ENCODE measurements at places on chromosomes 1 and 21.

DNA sequence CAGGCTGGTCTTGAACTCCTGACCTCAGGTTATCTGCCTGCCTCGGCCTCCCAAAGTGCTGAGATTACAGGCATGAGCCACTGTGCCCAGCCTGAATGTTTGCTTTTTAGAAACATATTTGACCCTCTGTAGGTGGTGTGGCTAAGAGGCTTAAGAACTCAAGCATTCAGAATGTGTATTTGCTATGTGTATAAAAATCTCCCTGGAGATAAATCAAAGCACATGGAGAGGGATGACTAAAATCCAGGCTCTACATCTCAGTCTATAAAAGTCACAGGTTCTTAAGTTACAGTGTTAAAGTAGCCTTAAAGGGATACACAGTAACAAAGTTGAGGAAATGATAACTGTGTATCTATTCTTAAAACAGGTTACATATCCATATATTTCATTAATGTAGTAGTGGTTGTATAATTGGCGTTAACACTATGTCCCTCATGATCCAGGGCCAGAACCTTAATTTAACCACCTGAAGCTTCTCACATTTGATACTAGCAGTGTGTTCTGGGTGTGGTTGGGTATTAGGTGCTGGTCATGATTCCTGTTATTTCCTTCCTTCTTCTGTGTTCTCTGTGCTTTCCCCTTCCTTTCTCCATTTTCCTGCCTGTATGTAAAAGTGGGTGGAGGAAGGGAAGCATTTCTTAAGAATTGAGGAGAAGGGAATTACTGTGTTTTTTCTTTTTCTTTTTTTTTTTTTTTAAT is 16.2 kb downstream of the GIPC2 start:
- no peak for DNase-seq

GRCh38 chr1:57470036-57470435 is 46.2 kb upstream of the DAB1 start:
- DNase-seq, result no peak

DNA sequence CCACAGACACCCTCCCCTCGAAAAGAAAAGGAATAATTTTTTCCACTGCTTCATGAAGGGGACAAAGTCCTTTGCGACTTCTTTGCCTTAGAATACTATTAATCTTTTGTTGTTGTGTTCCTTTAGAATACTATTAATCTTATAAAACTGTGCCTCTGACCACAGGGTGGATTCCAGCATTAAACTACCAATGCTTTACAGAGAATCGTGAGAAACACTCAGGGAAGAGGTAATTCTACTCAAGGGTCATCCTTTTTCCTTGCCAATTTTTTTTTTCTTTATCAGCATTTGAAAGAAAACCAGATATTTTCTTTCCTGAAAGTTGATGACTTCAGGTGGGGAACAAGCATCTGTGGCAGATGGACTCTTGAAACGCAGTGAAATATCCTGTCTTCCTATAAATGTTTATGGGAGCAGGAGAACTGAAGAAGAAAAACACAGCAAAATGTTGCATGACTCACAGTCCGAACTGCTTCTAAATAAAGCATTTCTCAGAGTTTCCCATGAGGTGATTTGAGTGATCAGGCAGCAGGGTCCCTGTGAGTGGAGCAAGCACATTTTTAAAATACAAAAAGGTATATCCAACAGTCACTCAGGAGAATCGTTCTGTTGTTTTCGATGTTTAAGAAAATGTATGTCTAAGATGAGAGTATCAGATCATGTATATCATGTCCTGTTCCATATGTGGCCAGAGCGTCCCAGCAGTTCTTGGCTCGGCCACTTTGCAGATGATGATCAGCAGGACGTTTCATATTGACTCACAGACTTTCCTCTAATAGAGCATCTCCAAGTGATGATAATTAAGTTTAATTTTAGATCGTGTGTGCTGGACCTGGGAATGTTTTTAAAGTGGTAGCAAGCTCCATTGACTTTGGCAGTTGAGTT is 154.2 kb upstream of the RUNX1 start:
- DNase-seq, result no peak

DNA sequence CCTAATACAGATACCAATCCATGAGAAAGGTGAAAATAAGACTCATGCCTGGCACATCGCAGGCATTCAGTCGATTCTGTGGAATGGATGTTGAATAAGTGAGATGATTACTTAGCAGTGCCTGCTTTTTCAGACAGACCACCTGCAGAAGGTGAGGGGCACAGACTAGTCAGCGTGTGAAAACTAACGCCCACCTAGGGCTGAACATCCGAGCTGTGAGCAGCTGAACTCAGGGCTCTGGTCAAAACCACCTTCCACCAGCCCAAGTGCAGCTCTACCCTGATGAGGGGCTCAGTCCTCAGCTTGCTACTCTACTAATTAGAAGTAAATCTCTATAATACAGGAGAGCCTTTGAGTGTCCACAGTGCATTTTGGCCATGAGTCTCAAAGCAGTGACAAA is 32.5 kb downstream of the LMX1A start:
- no peak for DNase-seq

DNA sequence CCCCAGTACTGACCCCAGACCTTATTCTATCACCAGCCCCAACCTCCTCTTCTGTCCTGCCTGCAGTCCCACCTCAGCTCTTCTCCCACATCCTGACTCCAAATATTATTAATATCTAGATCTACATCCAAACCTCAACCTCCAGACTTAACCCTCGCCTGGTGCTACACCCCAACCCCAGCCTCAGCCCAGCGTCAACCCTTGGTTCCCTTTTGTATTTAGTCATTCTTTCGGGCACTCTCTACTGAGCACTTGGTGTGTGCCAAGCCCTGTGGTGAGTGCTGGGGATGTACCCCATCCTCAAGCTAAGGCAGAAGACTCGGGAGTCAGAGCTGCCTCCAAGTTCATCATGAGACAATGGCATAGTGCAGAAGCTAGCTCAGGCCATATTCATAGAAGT is 1.1 kb downstream of the SHISAL2A start:
- peak; percentile 9 for DNase-seq

DNA sequence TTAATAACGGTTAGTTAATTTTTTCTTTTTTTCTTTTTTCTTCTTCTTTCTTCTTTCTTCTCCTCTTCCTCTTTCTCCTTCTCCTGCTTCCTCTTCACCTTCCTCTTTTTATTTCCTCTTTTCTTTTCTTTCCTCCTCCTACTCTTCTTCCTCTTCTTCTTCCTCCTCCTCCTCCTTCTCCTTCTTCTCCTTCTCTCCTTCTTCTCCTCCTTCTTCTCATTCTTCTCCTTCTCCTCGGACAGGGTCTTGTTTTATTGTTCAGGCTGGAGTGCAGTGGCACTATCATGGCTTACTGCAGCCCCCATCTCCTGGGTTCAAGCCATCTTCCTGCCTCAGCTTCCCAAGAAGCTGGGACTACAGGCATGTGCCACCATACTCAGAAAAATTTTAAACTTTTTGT is 13.4 kb upstream of the ACBD3 start:
- DNase-seq, result no peak

GRCh38 chr1:48576565-48576964 is 104.6 kb upstream of the SPATA6 start:
- no peak for DNase-seq

DNA sequence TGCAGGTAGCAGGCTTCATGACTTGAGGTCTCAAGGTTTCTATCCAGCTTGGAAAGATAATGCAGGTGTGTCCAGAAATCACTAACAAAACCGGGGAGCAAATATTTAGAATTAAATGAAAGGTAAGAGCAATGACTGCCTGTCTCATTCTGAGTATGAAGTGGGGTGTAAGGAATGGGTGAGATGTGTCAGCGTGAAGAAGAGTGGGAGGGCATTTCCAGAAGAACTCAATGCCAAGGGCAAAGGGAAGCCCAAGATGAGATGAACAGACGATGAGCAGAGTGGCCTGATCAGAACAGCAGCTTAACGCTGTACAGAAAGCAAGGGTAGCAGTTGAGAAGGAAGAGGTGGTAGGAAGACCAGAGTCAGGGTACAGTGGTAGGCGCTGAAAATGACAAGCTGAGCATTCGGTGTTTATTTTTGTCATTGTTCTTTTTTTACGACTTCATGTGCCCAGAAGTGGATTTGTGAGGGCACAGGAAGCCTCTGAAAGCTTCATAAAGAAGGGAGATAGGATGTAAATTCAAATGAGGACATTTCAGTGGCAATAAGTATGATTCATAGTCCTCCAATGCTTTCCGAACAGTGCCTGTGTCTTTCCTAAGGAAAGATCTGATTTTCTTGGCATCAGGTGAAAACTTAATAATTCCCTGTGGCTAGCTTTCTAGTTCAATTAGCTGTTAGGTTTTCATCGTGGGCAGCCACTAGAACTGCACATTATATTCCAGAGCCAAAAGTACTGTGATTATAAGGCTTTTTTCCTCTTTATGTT is 190.5 kb downstream of the APP start:
- no peak for DNase-seq

DNA sequence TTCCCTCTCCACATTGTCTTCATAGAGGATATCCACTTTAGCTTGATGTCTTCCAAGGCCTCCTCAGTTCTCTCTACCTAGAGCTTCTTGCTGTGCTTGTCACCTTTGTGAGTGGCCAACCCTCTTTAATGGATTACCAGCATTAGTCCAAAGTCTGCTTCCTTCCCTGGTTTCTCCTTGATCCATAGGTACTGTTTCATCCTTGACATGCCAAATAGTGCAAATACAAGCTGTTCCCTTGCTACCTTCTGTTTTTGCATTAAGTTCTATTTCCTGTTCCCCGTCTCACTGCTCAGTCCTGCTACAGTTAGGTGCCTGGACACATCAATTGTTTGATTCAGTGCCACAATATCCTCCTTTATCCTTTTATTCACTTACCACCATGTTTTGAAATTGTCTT is 19.2 kb downstream of the MAST2 start:
- DNase-seq, result no peak

DNA sequence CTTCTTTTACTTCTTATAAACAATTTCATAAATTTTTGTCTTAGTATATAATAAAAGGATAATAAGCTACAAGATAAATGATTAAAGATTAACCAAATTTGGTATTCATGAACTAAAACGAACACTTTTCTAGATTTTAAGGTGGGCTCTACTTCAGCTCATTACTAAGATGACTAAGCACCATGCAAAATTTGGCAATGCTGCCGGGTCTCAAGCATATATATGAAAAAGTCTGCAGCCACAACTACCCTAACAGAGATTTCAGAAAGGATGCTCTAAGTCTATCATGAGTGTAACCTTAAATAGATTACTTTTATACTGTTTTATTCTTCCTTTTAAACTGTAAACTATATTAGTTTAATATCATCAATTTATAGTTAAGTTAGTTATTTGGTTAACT is 47.8 kb downstream of the BRWD1 start:
- DNase-seq, result no peak

DNA sequence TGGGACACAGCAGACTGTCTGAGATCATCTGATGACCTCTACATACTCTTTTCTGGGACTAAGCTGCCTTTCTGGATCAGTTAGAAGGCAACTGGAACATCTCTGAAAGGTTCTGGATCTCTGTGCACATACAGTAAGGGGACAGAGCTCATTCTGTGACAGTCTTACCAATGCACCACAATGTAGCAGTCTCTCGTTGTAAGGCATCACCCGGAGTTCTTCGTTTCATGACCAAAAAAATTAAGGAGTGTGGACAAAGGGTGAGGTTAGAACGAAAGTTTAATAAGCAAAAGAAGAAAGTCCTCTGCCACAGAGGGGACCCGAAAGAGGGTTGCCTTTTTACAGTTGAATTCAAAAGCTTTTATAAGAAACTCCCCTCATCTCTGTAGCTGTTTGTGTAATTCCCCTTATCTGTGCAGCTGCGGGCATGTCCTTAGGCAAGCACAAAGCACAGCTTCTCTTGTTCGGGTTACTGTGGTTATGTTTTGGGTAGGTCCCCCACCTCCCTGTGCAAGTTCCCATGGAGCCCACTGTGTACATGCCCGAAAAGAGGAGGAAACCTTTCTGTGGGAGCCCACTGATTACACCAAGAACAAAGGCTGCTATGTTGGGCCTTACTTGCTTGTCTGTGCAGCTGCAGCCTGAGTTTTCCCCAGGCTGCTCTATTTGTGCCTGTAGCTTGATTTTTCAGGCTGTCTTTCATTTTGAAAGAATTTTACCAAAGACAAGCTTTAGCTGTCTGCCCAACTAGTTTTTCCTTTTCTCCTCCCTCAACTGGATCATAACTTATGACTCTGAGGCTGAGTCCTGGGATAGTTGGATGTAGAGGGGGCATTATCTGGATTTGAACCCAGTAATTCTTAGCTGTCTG is 53.1 kb upstream of the CACNA1E start:
- no peak for DNase-seq

- DNase-seq, result no peak
Measured at GRCh38 chr1:21435646-21436487, 4.1 kb upstream of the NBPF3 start.

DNA sequence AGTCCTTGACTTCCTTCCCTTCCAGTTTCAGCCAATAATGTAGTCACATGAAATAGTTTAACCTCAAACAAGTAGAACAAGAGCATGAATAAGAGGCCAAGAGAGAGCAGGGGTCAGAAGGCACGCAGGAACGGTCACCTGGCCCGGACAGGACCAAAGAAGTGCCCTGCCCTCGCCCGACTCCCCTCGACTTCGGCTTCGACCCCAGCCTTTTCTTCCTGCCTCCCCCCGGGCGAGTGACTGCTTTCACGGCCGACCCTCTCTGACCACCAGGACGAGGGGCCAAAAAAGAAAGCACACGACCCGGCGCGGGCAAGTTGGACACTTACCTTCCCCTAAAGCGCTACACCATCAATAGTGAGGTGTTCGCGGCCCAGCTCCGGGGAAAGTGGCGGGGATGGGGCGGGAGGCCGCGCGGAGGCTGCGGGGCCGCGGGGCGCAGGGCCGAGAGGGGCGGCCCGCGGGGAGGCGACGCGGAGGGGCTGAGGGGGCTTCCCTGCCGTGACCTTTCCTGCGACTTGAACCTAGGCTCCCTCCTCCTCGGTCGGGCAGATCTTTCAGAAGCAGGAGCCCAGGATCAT is 519 bp downstream of the RERE start:
- peak; percentile 42 for DNase-seq

GRCh38 chr1:219325368-219325742 is 151.7 kb downstream of the LYPLAL1 start:
- no peak for DNase-seq

DNA sequence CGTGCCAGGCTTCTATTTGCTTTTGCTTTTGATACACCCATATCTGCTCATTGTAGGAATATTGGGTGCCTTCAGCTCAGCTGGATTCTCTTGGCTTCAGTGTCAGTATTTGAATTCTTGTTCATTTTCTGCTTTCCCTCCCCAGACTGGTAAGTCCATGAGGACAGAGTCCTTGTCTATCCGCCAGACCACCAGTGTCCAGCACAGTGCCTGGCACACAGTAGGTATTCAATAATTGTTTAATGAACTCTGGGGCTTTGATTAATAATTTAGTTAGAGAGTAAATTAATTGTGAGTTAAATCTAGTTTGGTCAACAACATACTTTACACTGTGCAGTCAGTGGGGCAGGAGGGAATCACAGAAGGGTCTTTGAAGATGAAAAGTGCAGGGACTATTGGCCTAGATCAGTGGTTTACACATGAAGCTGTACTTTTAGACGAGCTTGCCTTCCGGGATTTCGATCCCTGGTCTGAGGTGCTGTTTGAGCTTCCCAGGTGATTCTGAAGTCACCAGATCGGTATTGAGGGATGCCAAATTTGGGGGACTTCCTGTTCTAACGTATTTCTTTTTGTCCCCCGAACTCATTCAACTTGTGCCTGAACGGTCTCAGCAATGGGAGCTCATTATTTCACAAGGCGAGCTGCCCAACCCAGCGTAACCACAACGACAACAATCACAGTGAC is 119.1 kb upstream of the JUN start:
- no peak for DNase-seq

Data from germinal center (tissue), 1 donor.